ENCODE measurements at places on chromosomes 7 and 10.

DNA sequence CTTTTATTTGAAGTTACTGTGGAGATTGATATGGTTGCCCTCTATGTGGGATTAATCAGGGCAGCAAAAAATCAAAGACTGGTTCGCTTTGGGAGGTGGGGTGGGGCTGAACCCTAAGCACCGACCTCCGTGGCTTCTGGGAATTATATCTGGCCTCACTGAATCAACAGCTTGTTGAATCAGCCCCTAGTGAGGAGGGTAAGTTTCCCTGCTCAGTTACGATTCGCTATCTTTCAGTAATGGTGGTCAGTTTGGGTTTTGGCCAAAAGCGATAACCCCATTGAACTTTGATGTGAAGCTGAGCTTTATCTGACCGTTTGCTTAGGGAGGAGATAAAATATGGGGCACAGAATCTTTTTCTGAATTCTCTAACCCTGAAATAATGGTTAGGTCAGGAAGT, 16.6 kb upstream of the ARPC1A start:
- DNase-seq: no peak

- no peak for DNase-seq
Measured at GRCh38 chr7:143199040-143199439, 15.8 kb downstream of the TAS2R39 start.

GRCh38 chr10:36640626-36641025, 484.8 kb upstream of the ANKRD30A start:
- DNase-seq: no peak

DNA sequence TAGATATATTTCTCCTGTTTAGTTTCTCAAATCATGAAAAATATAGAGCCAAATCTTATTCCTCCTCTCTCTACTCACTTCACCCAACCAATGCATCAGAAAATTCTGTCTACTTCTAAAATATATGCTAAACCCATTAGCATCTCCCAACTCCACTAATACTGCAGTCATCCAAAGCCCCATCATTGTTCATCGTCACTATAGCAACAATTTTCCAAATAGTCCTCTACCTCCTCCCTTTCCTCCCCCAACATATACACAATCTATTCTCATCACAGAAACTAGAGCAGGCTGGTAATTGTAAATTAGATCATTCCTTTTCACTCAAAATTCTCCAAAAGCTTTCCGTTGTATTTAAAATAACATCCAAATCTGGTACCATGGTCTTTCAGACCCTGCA, 38.4 kb upstream of the C10orf120 start:
- DNase-seq: no peak

- no peak for DNase-seq
Measured at GRCh38 chr10:83038631-83039030, 1100.7 kb upstream of the GHITM start.

DNA sequence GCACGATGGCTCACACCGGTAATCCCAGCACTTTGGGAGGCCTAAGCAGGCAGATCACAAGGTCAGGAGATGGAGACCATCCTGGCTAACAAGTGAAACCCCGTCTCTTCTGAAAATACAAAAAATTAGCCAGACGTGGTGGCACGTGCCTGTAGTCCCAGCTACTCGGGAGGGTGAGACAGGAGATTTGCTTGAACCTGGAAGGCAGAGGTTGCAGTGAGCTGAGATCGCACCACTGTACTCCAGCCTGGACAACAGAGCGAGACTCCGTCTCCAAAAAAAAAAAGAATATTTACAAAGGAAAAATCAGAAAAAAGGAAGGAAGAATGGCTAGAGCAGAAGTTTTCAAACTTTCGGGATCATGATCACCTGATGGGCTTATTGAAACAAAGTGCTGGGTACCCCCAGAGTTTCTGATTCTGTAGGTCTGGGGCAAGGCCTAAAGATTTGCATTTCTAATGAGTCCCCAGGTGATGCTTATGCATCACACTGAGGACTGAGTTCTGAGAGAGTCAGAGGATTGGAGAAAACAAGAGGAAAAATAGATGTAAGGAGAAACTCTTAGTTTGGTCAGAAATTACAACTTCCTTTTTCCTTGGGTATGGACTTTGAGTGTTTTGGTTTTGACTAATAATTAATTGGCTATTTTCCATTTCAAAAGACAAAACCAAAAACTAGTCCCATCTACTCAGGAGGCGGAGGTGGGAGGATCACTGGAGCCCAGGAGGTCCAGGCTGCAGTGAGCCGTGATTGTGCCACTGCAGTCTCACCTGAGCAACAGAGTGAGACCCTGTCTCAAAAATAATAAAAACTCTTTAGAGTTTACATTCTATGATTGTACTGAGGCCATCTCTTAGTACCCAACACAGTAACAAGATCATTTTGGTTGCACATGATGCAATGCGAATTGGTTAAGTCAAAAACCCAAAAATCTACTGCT, 14.4 kb downstream of the MARCHF5 start:
- no peak for DNase-seq

DNA sequence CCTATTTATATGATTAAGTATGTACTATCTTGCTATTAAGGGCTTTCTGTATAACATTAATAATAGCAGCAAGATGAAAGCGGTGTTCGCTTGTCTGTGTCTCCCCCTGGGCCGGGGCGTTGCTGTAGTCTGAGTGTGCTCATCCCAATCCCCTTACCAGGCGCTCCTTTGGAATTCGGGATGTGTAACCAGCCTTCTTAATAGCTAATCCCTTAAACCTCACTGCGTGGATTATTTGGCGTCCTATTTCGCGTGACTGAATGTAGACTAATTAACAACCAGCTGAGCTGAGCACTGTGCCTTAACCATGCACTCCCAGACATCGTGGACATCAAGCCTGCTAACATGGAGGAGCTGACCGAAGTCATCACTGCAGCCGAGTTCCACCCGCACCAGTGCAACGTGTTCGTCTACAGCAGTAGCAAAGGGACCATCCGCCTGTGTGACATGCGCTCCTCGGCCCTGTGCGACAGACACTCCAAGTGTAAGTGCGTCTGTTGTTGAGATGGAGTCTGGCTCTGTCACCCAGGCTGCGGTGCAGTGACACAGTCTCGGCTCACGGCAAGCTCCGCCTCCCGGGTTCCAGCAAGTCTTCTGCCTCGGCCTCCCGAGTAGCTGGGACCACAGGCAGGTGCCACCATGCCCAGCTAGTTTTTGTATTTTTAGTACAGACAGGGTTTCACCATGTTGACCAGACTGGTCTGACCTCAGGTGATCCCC, 36.6 kb downstream of the BNIP3 start:
- DNase-seq: no peak

GRCh38 chr7:74174606-74175082, 488 bp downstream of the EIF4H start:
- no peak for DNase-seq

GRCh38 chr7:135231686-135232085, 2.0 kb upstream of the STRA8 start:
- DNase-seq: no peak

GRCh38 chr7:6432781-6433180, 15.0 kb downstream of the DAGLB start:
- DNase-seq: no peak

DNA sequence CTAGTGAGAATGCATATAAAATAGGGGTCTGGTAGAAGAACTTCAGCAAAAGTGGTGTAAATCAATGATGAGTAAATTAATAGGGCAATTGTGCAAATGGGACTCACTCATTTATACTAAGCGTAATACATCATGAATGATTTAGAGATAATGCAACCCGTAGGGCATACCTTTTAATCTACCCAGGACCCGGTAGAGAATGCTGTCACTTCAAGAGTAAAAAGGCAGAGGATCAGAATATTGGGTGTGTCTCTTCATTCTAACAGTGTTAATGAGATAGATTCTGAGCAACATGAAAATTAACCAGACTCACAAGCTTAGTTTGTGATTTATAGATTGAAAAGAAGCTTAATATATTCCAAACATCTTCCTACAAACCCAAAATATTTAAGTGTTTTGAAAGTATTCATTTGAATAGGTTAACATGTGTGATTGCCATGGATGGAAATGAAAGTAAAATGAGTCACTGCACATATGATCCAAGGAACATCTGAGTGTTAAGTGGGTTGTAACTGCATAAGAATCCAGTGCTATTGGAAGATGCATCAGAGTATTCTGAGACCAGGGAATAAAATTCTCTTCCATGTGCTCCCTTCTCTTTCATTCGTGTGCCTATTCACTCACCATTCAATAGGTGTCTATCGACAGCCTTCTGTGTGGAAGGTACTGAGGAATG, 690.6 kb downstream of the AUTS2 start:
- DNase-seq: no peak

DNA sequence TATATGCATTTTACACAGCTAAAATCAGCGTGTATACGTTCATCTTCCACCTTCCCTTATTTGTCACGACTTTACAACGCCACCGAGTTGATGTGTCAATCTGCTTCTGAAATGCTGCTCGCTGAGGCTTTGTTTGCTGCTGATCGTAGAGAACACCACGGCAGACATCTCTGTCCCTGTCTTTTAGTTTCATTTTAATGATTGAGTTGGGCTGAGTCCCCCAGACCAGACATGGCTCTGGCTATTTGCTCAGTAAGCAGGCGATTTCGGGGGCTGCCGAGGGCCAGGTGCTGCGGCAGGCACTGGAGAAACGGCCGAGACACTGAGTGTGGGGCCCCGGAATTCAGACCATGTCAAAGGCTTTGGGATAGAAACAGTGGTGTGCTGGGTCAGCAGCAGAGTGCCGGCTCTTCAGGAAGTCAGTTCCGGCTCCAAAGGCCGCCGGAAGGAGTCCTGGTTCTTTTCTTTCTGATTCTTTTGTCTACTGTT, 5.0 kb downstream of the LRRC27 start:
- peak; percentile 22 for DNase-seq

DNA sequence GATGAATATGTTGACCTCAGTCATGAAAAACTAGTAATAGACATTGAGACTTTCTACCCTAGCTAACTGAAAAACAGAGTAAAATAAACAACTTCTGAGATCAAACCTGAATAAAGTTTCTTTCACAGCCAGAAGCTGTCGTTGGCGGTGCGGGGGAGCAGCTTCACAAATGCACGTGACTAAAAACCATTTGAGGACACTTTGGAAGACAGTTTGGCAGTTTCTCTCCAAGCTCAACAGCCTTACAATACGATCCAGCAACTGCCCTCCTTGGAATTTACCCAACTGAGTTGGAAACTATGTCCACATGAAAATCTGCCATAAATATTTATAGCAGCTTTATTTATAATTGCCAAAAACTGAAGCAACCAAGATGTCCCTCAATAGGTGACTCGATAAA, 63.1 kb downstream of the CYTH3 start:
- DNase-seq: no peak

DNA sequence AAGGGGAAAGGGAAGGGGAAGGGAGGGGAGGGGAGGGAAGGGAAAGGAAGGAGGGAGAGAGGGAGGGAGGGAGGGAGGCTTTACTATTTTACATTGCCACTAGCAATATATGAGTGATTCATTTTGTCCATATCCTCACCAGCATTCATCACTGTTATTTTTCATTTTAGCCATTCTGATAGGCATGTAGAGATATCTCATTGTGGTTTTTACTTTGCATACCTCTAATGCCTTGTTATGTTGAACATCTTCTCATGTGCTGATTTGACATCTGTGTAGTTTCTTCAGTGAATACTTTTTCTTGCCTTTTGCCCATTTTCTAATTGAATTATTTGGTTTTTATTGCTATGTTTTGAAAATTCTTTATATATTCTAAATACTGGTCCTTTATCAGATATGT, 52.7 kb downstream of the GCC1 start:
- DNase-seq: no peak

DNA sequence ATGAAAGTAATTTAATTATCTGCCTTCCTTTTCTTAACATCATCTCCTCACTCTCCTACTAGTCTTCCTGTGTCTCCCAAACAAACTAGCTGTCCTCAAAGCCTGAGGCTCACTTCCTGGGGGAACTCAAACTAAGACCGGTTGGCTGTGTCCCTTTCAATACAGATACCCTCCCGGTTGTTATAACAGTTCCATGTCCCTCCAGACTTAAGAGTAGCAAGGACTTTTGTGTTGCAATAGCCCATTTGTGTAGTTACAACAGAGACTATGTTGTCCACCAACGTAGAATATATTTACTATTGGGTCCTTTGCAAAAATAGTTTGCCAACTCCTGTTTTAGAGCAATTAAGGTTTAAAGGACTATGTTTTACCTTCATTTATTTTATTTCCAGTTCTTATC, 8.6 kb upstream of the TARP start:
- no peak for DNase-seq

GRCh38 chr10:61899997-61900828, 1.3 kb upstream of the ARID5B start:
- DNase-seq: peak; percentile 28

GRCh38 chr7:42285383-42285824, 48.4 kb upstream of the GLI3 start:
- DNase-seq: no peak

GRCh38 chr10:126481181-126481580, 92.9 kb upstream of the ADAM12 start:
- DNase-seq: no peak

DNA sequence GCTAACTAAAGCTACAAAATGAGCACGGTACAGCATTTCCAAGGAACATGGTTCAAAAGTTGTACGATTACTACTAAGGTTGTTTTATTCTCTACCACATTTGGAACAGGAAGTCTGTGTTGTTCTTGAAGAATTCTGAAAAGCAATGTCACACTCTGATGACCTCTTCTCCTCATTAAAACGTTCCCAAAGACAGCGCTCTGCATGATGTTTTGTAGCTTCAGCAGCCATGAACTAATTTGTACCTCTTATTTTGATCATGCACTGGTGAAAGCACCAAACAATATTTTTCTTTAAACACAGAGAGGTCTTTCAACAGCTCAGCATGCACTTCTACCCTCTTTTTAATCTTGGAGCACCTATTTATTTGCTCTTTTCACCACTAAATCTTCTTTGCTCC, 75.0 kb upstream of the TES start:
- DNase-seq: no peak

- no peak for DNase-seq
Measured at GRCh38 chr7:138248609-138249008, 172.3 kb downstream of the AKR1D1 start.

- no peak for DNase-seq
Measured at GRCh38 chr10:4786043-4786839, 39.8 kb upstream of the AKR1E2 start.

DNA sequence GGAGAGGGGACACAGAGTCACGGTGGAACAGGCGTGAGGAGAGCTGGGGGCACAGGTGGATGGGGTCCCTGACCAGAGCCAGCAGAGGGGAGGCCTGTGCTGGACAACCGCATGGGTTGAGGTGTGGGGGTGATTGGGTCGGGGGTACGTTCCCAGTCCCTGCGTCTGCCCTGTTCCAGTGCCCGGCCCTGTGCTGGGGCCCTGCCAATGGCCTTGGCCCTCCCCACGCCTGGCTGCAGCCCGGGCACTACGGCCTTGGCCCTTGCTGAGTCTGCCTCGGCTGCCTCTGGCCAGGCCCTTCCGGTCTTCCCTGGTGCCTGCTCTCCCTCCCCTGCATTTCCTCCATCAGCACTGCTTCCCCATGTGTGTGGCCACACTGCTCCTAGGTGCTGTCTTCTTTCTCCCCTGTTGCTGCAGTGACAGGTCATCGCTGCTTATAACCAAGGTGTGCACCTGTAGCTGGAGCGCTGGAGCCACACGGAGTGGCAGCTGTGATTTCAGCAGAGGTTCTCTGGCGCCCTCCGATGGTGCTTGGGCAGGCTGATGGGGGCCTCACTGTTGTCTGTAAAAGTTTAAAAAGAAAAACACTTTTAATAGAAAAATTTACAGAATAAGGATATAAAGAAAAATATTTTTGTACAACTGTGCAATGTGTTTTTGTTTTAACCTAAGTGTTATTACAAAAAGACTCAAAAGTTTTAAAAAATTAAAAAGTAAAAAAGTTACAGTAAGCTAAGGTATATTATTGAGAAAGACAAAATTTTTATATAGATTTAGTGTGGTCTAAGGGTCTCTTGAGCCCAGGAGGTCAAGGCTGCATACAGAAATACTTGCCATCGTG, 45.2 kb upstream of the BHLHA15 start:
- DNase-seq: peak; percentile 40
